ENCODE measurements at places on chromosomes 5 and 9. TPM values are rescaled to one million over a fixed set of nuclear protein-coding genes. Genes with fewer than 3 reads are reported as not detected.

TIMD4 gene
- total RNA-seq: not detected

CCNJL gene
- total RNA-seq: 16.6 TPM

FBXL7 gene
- 13.3 TPM for total RNA-seq

C5orf46 gene
- not detected for total RNA-seq

ABLIM3 gene
- 31.9 TPM for total RNA-seq

C9orf50 gene
- total RNA-seq: not detected

RASGRF2 gene
- 5.4 TPM for total RNA-seq

SPACA9 gene
- 3.3 TPM for total RNA-seq

ENG gene
- total RNA-seq: 322 TPM

TSTD2 gene
- total RNA-seq: 20.0 TPM

CER1 gene
- total RNA-seq: not detected

IFNA13 gene
- not detected for total RNA-seq

FBLL1 gene
- total RNA-seq: not detected

TAF11L10 gene
- not detected for total RNA-seq

IL13 gene
- total RNA-seq: not detected

HSPA9 gene
- 164 TPM for total RNA-seq

TESK1 gene
- total RNA-seq: 43.9 TPM

NCS1 gene
- total RNA-seq: 5.7 TPM

CDH10 gene
- total RNA-seq: not detected
